Right ventricle myocardium superior (tissue), 1 donor: ENCODE measurements at places on chromosomes 2 and 18.

DNA sequence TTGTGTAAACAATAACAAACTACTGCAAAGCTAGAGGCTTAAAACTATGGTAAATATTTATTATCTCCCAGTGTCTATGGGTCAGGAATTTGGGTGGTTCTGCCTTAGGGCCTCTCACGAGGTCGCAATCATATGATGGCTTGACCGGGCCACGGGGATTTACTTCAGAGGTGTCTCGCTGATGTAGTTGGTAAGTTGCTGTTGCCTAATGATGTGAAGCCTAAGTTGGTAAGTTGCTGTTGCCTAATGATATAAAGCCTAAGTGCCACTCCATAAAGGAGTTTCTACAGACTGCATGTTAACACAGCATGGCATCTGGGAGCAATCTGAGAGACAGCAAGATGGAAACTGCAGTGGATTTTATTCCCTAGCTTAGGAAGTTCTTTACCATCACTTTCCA is 35.8 kb downstream of the FMNL2 start:
- DNase-seq, result no peak

GRCh38 chr2:127829845-127830246 is 18.9 kb upstream of the WDR33 start:
- DNase-seq, result no peak

DNA sequence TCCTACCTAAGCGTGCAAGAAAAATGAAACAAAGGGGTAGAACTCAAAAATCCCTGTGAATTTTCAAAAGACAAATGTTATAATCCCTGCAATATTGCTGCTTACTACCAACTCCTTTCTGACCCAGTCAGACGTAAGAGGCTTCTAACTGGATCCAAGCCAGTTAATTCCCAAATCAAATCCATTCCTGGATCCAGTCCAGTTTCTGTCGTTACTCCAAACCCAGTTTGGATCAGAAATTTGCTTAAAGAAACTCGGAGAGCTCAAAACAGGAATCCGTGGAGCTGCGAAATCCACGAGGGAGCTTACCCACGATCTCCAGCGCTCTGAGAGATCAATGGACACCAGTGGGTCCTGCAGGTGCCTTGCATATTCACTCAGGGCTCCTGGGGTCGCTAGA is 62.8 kb upstream of the IKZF2 start:
- no peak for DNase-seq

DNA sequence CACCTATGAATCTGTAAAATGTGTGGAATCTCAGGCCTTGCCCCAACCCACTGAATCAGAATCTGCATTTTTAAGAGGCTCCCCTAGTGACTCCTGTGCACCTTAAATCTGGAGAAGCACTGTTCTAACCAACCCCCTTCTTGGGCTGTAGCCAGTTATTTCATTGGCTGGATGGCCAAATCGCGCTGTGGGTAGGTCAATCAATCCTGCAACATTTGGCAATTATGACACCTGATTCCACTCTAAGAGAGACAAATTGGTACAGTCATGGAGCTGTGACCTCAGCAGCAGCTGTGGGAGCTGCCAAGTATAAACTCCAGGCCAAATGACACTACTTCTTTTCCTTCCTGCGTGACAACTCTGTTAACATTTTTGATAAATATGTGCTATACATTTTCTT is 208.7 kb downstream of the CLIP4 start:
- DNase-seq, result no peak

DNA sequence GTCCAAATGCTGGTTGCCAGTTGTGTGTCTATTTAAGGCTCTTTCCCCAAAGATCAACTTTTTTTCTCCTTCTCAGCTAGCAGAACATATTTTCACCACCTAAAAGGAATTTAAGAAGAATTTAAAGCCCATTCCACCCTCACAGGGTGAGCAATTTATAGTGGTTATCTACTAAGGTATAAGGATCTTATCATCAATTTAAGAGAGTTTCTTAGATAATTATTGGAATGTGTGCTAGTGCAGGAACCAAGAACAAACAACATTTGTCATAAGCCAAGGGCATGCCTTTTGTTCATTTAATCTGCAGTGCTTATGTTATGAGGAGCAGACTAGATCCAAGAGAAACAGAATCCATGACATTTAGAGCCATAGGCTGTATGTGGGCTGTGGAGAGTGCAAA is 37.2 kb downstream of the NLRC4 start:
- DNase-seq, result no peak

GRCh38 chr2:35035883-35036282 is 1319.7 kb upstream of the CRIM1 start:
- DNase-seq, result no peak

DNA sequence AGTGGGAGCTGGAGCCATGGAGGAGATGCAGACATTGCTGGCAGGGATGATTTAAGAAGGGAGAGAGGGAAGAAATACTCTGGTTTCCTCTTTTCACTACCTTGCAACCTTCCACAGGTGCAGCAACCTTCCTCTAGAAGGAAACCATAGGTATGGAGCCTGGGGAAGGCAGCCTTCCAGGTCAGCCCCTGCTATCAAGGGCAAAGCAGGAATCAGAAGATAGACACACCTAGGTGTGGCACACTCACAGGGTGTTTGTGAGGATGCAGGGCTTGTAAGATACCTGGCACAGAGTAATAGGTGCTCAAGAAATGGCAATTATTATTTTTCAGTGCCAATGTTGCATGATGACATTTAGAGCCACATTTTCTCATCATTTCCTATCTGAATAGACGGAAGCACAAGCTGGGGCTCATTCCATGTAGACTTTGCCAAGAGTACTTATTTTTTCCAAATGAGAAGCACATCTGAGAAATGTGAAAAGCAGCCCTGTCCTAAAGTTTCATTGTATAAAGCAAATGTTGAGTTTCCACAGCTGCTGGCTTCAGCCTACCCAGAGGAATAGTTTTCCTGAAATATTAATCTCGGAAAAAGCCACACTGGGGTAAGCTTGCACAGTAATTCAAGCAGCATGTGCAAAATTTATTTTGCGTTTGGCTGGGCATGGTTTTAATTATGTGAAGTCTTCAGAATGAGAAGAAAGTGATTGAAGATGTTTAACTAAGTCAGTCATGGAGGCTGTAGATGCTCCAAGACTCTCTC is 20.6 kb downstream of the EVA1A start:
- no peak for DNase-seq

- no peak for DNase-seq
Observed at GRCh38 chr2:68083346-68083745, 20.5 kb upstream of the C1D start.

DNA sequence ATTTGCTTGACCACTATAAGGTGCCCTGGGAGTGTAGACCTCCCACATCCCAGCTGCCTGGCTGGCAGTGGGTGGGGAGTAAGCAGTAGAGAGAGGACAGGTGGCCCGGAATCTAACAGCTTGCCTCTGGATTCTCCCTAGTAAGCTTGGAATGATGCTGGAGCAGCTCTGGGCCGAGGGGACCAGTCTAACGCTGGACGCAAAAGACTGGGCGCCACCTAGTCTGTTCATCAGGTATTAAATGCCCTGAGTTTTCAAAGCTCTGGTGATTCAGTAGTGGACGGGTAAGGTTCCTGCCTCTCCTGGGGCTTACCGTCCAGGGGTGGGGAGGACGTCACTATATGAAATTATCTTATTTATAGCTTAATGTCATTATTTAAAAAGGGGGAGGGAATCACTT is 648 bp upstream of the LYPD6B start:
- no peak for DNase-seq

DNA sequence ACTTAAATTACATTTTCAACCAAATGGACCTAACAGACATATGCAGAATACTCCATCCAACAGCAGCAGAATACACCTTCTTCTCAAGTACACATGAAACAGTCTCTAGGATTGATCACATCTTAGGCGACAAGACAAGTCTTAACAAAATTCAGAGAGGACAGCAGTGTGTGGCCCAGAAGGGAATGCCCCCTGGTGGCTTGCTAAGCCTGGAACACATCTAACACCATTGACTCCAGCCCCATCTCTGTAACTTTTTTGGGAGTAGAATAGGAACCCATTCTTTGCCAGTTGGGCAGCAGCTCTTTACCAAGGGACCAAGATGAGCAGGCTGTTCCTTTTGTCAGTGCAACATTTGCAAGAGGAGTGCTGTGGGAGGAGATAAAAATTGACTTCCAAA is 249.9 kb downstream of the PLCL1 start:
- DNase-seq, result no peak

DNA sequence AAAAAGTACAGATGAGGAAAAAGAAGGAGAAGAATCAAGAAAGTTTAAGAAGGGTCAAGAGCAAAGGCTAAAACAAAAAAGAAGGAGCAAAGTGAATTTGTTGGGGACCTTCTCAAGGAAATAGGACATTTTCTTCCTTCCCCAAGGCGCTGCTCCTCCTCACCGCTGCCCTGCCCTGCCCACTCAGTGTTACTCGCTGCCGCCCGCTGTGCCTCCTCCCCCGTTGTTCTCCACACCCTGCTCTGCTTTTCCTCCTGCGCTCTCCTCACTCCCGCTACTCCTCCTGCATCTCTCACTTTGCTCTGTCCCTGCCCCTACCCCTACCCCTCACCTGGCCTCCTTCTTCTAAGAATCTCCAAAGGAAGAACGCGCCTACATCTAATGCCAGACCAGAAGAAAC is 50.7 kb downstream of the ID2 start:
- no peak for DNase-seq

DNA sequence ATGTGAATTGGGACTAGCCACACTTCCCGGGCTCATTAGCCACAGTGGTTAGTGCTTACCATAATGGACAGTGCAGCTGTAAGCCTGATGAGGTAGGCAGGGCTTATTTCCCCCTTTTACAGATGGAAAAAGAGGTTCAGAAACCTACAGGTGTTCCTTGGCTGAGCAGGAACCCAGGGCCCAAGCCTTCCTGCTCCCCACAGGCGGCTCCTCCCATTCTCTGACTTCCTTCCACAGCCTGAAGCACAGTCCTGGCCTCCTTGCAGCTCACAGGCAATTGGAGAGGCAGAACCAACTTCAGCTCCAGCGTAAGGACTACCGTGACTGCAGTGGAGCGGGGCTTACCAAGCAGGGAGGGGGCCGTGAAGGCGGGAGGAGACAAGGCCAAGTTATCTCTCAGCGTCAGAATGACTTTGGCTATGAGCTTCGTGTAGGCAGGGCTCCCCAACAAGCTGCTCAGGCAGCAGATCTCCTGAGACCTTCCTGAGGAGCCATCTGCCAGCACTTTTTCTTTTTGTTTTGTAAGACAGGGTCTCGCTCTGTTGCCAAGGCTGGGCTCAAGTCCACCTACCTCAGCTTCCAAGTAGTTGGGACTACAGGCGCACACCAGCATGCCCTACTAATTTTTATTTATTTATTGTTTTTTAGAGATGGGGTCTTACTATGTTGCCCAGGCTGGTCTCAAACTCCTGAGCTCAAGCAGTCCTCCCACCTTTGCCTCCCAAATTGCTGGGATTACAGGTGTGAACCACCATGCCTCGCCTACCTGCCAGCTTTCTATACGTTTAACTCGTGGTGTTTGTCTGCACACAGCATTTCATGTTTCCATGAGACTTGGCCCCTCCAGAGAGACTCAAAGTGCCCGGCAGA is 34.2 kb upstream of the NT5DC4 start:
- no peak for DNase-seq

- no peak for DNase-seq
Observed at GRCh38 chr2:207833251-207833751, 63.6 kb upstream of the FZD5 start.

DNA sequence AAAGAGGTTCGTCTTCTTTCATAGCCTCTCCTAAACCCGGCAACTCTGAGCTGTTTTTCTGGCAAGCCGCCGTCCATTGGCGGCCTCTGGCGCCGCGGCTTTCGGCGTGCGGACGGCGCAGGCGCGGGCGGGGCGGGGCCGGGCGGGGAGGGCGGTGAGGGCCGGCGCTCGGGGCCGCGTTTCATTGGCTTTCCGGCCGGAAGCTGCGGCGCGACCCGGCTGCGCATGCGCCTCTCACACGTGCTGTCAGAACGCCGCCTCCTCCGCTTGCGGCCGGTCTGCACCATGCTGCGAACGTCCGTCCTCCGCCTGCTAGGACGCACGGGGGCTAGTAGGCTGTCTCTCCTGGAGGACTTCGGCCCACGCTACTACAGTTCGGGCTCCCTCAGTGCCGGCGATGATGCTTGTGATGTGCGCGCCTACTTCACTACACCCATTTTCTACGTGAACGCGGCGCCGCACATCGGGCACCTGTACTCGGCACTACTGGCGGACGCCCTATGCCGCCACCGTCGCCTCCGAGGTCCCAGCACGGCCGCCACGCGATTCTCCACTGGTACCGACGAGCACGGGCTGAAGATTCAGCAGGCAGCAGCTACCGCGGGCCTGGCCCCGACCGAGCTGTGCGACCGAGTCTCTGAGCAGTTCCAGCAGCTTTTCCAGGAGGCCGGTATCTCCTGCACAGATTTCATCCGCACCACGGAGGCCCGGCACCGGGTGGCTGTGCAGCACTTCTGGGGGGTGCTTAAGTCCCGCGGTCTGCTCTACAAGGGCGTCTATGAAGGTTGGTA is at the start of gene MARS2:
MARS2 (plus strand) TSS at position 249 of the 791 bp plus-strand sequence; CDS start at position 286, 37 bp downstream.
- peak; percentile 97 for DNase-seq

DNA sequence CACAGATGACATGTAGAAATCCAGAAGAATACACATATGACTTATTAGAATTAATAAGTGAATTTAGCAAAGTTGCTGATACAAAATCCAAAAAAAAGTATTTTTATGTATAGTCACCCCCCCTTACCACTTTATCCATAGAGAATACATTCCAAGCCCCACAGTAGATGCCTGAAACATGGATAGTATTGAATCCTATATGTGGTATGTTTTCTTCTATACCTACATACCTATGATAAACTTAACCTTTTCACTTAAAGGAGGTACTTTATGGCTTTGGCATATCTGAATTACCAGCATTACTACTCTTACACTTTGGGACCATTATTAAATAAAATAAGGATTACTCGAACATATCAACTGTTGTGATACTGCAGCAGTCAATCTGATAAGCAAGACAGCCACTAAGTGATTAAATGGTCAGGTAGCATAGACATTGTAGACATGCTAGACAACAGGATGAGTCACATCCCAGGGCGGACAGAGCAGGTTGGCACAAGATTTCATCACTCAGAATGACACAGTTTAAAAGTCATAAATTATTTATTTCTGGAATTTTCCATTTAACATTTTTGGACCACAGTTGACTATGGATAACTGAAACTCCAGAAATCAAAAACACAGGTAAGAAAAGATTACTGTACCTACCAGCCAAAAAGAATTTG is 208.2 kb upstream of the CHAC2 start:
- no peak for DNase-seq

DNA sequence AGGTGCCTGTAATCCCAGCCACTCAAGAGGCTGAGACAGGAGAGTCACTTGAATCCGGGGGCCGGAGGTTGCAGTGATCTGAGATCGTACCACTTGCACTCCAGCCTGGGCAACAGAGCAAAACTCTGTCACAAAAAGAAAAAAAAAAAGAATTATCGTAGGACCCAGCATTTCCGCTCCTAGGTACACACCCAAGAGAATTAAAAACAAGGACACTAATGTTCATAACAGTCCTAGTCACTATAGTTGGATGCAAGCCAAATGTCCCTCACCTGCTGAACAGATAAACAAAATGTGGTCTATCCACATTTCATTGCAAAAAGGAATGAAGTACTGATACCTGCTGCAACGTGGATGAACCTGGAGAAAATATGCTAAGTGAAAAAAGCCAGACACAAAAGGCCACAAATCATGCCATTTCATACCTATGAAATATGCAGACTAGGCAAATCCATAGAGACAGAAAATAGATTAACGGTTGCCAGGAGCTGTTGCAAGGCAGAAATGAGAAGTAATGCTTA is 21.2 kb downstream of the ADRA2B start:
- no peak for DNase-seq

GRCh38 chr2:198874472-198874858 is 583.3 kb downstream of the SATB2 start:
- no peak for DNase-seq

GRCh38 chr2:127089478-127090235 is 17.3 kb downstream of the BIN1 start:
- DNase-seq, result no peak
